Stimulated activated CD4-positive, alpha-beta T cell treated with anti-CD3 and anti-CD28 coated beads, Interleukin-2, amount 100 ng/mL, for 48 hours (primary cell): ENCODE measurements at places on chromosomes 1 and 21.

DNA sequence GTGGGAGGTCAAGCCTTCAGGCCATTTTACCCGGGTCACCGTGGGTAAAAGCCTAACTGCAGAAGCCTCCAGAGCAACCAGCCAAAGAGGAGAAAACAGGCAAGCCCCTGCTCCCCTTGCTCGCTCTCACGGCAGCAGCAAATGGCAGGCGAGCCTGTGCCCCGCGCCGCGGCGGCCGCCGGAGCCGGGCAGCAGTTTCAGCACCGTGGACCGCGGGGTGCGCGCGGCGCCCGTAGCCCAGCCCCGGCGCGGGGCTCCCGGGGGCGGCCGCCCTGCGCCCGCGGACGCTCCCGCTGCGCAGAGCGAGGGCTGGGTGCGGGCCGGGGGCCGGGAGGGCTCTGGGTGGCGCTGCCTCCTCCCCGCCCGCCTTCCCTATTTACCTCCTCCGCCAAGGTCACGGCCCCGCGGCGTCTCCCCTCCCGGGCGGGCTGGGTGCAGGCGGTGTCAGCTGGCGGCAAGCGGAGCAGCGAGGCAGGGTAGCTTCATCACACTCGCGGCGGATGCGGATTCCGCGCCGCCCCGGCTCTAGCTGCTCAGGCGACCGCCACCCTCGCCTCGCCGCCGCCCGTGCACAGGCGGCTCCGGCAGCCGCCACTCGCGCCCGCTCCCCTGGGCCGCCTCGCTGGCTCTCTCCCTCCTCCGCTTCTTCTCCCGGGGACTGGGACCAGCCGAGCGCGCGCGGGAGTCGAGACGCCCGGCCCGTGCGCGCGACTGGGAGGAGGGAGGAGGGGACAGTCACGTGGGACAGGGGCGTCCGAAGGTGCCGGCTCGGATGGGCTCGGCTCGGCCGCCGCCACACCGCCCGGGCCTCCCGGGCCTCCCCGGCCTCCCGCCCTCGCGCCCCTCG, at the start of gene RGS7:
TSS of gene RGS7 (minus strand) at position 687 of the 847 bp plus-strand sequence.
- no peak for DNase-seq

GRCh38 chr1:219236933-219237610, 63.4 kb downstream of the LYPLAL1 start:
- DNase-seq: no peak

DNA sequence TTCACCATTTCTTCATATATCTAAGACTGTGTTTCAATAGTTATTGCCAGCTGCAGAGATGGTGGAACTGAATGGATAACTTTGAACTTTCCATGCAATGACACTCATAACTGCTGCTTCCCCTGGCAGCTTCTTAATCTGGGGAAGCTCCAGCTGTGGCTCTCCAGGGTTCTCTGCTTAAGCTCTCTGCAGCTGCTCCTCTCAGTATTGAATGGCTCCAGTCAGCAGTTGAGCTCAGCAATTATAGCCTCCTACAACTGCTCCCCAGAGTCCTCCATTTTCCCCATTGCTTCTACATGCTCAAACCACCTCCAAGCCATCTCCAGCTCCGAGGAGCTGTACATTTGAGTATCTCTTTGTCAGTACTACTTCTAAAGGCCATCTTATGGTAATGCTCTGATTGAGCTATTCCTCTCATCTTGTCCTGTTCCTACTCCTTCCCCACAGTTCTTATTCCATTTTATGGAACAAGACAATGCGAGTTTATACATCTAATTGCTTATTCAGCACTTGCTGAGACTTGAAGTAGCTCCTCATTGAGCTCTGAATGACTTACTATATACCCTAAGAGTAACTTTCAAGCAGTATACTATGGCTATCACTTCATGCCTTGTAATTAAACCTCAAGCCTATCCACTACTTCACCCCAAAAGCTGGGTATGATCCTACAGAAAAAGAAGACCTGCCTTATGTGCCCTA, 362.4 kb downstream of the NEGR1 start:
- no peak for DNase-seq

DNA sequence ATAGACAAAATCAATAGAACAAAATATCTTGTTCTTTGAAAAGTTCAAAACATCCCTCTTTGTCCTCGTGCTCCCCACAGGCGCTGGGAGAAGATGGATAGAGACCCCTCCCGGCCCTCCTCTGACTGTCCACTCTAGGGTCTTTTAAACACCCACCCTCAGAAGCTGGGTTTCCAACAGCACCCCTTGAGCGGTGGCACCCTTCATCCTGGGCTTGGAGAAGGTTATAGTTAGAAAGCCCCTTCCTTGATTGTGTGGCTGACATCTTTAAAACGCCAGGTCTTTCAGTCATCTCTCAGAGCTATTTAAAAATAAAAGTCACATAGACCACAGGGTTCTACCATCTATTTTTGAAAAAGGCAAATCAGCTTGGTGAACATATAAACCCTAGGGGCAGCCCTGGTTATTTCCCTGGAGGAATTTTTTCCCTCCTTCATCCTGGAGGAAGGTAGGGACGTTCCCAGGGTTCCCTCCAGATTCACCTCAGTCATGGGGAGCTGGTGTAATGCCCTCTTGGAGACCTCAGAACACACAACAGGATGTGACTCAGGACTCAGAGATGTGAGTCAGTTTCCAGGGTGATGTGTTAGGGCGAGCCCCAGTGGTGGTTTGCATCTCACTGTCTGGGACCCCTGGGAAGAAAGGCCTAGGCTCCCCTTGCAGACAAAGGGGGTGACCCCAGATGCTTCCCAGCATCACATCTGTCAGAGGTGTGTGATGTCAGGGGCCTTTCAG, 138.5 kb downstream of the CLIC6 start:
- DNase-seq: peak; percentile 46

DNA sequence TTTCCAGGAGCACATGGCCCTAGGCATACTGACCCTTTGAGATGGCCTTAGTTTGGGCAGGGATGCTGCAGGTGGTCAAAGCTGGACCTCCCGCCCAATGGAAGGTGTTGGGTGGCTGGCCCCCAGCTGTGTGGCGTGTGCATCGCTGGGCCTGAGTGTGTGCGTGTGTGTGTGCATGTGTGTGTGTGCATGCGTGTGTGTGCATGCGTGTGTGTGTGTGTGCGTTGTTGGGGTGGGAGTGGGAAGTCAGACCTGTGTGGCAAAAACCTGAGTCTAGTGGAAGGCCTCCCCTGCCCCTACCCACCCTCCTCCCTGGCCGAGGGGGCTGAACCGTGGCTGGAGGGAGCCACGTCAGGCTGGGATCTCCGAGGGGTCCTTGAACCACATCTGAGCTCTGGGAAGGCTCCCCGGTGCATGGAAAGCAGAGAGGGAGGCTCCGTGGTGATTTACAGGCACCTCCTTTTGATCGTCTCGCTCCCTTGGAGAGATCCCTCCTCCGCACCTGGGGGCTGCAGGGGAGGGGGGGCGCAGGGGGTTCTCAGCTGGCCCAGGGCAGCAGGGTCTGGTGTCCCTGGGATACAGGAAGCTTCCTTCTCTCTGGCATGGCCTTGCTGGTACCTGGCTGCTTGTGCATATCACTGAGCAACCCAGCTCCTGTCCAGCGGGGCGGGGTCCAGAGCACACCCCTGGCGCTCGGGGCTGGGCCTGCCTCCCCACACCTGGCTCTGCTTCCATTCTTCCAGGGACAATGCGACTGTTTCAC, 124.7 kb upstream of the WNT4 start:
- no peak for DNase-seq

DNA sequence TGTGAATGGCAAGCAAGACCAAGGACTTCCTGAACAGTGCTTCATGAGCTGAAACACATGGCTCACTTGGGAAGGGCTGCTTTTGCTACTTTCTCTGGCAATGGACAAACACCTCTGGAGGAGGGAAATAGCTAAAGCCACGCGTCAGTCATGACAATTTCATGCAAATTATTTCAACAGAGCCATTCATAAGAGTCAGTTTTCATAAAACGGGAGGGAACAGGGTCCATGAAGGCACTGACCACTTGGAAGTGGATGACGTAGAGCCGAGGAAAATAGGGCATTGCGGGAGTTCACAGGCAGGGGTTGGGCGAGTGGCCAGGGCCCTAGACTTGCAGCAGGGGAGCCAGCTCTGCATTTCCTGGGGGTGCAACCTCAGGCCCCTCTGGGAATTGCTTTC, 43.9 kb downstream of the SDC3 start:
- no peak for DNase-seq

DNA sequence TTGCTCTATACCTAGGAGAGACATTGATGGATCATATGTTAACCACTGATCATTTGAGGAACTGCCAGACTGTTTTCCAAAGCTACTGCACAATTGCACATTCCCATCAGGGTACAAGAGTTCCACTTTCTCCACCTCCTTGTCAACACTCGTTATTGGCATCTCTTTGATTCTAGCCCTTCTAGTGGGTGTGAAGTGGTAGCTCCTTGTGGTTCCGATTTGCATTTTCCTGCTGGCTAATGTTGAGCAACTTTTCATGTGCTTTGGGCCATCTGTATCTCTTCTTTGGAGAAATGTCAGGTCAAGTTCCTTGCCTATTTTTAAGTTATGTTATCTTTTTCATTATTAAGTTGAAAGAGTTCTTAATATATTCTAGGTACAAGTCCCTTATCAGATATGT, 90.1 kb downstream of the DMRTB1 start:
- DNase-seq: no peak

DNA sequence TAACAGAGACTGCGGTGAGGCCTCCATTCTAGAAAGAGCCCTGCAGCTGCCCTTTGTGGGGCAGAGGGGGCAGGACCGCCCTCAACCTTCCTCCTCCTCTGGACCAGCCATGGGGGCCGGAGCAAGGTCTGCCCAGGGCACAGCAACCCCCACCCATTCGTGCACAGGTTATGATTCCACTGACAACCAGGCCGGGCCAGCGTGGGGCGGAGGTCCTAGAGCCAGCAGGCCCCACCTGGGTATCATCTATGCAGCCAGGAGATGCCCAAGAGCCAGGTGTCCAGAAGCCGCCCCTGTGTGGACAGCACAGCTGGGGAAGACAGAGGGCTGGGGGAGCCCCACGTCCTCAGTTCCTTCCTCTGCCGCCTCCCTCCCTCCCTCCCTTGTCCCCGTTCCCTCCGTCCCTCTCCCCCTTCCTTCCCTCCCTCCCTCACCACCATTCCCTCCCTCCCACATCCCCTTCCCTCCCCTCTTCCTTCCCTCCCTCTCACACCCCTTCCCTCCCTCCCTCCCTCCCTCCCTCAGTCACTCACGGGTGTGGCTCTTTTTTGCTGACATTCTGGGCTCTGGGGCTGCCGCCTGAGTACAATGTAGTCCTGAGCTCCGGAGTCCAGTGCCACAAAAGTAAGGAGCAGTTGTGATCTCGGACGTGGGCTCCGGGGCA, 12.3 kb downstream of the RNF223 start:
- DNase-seq: no peak

GRCh38 chr1:165539306-165539705, 4.5 kb upstream of the LRRC52 start:
- DNase-seq: no peak

GRCh38 chr1:151485685-151486255, 25.4 kb upstream of the CGN start:
- DNase-seq: no peak

DNA sequence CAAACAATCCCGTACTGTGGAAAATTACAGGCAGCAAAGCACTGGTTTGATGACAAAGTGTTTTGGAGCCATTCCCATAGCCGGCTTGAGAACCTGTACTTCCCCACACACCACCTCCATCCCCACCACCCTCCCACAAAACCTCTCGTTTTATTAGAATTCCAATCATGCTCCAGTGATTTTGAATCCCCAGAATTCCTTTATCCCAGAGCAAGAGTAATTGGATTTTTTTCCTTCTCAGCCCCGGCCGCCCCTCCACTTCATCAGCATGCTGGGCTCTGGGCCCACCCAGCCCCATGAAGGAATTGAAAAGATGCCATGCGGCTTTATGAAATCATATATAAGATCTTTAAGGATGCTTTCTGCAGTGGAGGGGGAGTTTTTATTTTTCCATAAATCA, 136.6 kb downstream of the OMA1 start:
- DNase-seq: no peak

- DNase-seq: no peak
These were observed 17.5 kb upstream of the CITED4 start for GRCh38 chr1:40879482-40880175.

DNA sequence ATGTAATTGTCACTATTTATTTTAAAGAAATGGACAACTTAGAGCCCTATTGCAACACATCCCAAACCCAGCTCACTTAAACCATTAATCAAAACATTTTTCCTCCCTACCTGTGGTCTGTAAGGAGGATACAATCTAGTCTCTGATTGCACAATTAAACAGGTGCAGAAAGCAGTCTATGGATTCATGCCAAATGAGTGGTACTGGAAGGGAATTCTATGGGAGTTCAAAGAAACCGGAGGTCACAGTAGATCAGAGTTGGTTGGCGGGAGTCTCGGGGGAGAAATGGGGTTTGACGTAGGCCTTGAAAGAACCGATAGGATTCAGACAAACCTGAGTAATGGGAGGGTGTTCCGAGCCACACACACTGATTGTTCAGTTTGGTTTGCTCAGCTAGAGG, 314.9 kb downstream of the KIF26B start:
- DNase-seq: no peak

DNA sequence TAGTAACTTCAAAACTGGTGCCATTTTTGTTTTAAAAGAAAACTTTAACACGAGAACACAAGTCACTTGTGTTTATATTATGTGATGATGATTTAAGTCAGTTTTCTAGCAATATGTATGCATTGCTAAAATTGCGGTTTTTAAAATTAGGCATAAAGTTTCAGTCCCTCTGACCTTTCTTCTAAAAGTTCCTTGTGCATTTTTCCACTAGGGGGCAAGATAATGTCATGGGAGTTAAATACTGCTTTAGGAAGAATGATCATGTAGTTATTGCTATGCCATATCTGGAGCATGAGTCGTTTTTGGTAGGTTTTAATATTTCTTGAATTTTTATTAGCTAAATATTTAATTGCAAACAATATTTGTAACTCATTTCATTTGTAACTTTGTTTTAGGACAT, 10.7 kb downstream of the CDC7 start:
- DNase-seq: no peak

DNA sequence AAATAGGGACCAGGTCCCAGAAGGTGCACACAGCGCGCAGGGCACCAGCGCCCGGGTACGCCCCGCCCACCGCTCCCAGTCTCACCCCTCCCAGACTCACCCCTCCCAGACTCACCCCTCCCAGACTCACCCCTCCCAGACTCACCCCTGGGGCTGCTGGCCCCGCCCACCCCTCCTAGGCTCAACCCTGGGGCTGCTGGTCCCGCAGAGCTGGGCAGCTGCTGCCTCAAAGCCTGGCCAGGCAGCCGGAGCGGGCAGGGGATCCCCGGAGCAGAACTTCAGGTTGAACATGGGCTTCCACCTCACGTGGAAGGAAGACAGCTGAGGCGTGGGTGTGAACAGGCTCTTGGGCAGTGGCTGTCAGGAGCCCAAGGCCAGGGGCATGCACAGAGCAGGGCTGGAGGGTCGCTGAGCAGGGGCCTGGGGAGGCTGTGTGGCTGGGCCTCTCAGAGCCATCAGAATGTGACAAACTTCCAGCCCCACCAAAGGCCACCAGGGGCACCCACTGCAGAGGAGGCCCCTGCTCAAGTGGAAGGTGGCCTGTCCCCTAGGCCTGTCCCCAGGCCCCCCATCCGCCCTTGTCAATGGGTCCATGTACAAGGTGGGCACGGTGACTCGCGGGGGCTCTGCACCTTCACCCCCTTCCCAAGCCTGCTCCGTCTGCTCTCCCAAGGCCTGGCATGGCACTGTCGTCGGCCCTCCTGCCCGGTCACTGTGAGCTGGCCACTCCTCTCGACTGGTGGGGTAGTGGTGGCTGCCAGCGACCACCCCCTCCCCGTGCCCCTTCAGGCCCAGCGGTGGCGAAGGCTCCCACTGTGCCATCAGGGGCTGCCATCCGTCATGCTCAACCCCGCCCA, 20.4 kb upstream of the SUMO3 start:
- no peak for DNase-seq
